ENCODE measurements at places on chromosomes 13 and 19.

DNA sequence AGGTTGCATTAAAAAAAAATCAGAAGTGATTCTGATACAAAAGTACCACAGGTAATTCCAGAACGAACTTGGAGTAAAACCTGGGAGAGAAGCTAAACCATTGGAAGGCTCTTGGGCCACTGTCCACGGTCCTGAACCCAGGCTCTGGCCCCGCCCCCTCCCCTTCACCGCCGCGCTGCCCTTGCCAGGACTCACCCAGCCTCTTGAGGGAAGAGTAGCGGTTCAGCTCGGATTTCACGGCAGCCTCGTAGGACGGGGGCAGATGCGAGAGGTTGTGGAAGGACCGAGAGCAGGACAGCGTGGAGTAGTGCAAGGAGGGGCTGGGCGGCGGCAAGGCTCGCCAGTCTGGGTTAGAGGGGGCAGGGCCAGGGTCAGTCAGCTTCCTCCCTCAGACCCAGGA is 5.7 kb downstream of the SHISA7 start:
- peak; percentile 69 for DNase-seq

DNA sequence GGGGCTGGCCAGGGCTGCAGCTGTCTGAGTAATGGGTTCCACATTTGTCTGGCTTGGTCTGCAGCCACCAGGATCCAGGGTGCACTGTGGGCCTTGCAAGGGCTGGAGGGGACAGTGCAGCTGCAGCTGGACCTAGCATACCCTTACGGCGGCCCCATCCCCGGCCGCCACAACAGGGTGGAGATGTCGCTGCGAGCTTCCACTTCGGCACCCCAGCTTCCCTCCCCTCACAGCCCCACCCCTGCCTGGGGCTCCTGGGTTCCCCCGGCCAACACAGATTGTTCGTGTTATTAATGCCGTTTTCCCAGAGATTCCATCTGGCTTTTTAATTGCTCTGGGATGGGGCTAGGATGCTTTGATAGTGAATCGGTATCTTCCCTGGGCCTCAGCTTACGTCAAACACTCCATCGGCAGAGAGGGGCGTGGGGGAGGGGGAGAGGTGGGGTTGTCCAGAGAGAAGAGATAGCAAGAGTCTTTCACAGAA is 5.8 kb downstream of the CEBPA start:
- DNase-seq, result no peak

DNA sequence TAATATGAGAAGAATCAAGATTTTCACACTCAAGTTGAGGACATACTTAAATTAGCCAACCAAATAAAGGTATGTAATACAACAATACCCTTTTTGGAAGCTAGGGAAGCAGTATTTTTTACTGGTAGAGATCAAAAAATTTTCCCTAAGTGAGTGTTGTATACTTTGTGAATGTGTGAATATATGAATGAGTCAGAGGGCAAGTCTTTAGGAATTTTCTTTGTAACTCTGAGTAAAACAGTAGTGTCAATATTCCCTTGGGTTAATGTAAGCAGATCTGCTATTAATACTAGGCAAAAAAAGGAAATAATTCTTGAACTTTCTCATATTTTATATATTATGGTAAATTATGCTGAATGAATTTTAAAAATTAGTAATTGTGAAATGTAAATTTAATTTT is 1161.8 kb upstream of the MIR17HG start:
- no peak for DNase-seq

DNA sequence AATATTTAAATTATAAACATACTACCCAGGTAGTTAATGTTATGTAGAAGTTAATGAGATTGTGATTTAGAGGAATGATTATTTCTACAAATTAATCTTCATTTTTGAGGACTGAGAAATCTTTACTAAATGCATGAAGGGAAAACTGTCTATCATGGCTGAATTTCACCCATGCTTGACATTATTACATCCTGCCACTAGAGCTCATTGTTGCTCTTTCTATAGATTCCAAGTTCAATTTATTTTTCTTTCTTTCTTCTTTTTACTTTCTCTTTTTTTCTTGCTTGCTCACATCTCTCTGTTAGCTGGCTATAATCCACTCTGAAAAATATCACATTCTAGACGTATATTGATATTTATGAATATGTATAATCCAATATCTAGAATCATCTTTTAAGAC is 505.0 kb upstream of the KLHL1 start:
- DNase-seq, result peak; percentile 12

- DNase-seq, result peak; percentile 87
Measured at GRCh38 chr19:1417145-1417544, 9.8 kb downstream of the DAZAP1 start.

DNA sequence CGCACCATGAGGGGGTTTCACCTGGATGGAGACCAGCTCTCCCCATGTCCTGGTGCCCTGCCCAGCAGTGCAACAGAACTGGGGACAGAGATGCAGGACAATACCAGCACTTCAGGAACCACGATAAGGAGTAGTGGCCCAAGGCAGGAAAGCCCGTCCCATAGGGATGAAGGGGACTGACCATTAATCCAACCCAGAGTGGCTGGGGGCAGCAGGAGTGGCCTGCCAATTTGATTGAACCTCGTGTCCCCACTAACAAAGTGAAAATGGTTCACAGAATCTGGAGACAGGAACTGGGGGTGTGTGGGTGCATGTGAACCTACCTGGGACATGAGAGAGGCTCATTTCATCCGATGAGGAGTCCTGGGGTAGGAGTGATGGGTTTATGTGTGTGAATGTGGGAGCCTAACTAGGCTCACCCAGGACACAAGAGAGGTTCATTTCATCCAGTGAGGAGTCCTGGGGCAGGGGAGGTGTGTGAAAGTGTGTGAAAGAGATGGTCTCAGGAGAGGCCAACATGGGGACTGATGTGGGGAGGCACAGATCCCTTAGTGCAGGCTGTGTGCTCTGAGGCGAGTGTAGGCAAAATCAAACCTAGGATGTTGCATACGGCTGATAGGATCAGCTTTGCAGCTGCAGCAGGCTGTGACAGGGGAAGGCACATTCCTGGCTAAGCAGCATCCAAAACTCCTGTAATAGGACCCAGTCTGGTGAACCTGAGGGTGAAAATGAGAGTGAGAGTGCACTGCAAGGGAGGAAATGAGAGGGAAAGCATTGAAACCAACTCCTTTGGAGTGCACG is 98.2 kb downstream of the ZNF429 start:
- no peak for DNase-seq
